ENCODE measurements at places on chromosomes 3 and 15.

GRCh38 chr3:71554649-71555048 is 28.9 kb downstream of the FOXP1 start:
- DNase-seq, result no peak

- no peak for DNase-seq
Measured at GRCh38 chr15:55588815-55589115, 620 bp upstream of the PYGO1 start.

DNA sequence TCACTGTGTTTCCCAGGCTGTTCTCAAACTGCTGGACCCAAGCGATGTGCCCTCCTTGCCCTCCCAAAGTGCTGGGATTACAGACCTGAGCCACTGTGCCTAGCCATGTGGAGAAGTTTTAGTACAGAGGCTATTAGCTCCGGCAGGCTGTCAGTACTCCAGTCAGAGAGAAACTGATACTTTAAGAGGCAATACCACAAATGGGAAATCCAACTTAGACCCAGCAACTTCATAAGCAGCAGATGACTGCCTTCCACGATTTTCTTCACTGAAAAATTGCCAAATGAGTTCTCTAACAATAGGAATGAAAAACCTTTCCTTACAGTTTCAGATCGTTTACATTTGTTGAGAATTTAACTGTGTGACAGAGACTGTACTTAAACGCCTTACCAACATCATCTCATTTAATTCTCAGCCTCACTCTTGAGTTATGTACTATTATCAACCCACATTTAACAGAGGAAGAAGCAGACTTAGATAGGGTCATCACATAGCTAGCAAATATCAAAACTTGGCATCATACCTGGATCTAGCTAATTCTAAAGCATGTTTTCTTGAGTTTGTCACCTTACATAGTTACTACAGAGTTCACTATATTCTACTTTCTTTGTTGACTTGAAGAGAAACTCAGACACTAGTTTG is 127.4 kb downstream of the TCF12 start:
- DNase-seq, result no peak

GRCh38 chr3:190902292-190902691 is 39.8 kb upstream of the GMNC start:
- peak; percentile 64 for DNase-seq

DNA sequence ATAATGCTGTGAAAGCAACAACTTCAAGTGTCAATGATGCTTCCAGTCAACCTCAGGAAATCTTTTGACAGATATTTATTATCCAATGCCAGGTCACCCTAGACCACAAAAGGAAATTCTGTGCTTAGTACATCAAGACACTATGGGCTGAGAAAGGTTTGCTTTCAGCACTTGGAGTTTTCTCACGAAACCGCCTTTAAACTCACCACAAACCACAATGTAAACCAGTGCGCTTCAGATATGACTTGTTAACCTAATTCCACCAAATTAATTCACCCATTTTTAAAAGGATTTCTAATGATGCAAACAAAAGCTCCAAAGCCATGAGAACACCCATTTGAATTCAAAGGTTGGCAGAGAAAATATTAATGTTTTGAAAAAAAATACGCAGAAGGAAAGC is 292.9 kb upstream of the NR2F2 start:
- DNase-seq, result peak; percentile 12

DNA sequence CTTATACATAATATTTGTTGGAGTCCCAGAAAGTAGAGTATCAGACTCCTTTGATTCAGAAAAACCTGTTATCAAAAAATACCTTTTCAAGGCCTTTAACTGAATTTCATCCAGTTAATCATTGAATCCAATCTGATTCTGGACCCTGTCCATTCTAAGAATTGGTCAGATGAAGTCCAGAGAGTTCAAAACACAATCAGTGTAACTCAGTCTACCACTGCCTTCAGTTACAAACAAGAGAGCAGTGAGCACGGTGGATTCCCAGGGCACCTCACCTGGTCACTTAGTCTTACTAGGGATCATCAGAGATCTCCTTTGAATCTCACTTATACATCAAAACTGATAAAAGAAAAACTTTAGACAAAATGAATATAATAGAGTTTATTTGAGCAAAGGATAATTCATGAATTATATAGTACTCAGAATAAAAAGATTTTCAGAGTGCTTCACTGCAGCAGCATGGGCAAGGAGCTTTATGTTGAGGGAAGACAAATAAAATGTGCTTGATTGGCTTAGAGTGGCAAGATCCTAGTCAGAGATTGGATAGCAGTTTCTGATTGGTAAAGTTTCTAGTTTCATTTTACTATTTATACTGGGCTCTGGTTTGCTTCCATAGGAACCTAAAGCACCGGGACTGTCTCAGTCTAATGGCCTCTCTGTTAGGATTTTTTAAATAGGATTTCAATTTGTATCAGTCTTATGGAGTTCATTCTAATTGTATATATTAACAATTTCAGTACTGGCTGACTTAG is 474.9 kb upstream of the GOLIM4 start:
- no peak for DNase-seq

DNA sequence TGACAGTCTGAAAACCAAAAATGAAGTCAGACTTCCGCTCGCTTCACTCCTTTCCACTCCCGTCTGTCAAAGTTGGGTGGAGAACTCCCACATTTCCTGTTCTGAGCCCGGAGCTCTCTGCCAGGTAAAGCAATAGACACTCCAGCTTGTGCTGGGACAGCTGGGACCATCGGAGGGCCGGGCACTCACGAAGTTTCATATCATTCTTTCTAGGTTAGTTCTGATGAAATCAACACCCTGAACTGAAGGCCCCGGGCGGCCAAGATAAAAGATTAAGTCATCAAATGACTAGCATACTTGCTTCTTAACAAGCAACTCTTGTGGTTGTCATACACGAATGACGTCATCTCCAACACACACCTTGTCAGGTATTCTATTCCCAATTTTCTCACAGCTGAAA is 42.1 kb downstream of the MAGI1 start:
- DNase-seq, result no peak

DNA sequence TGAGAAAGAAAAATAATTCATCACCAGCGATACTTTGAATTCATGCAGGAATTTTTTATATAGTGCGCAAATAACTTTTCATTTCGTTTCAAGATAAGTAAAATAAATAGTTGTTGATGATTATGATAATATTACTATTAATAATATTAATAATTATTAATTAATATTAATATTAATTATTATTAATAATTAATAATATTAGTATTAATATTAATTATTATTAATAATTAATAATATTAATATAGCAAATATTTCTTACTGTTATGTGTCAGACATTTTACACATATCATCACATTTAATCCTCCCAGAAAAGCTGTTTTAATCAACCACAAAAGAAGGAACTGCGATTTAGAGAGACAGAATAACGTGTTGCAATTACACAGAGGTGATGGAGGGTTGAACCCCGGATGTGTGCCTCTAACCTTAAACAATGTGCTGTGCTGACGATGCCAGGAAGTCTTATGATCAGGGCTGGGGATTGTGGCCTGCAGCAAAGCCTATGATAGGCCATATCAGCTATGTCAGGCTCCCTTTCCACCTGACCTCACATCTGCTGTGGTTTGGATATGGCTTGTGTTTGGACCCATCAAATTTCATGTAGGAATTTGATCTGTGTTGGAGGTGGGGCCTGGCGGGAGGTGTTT is 263.5 kb upstream of the NR2F2 start:
- DNase-seq, result peak; percentile 47

GRCh38 chr3:159923336-159923735 is 65.3 kb upstream of the IL12A start:
- DNase-seq, result no peak

GRCh38 chr3:10915376-10915775 is 77.2 kb upstream of the SLC6A1 start:
- no peak for DNase-seq

DNA sequence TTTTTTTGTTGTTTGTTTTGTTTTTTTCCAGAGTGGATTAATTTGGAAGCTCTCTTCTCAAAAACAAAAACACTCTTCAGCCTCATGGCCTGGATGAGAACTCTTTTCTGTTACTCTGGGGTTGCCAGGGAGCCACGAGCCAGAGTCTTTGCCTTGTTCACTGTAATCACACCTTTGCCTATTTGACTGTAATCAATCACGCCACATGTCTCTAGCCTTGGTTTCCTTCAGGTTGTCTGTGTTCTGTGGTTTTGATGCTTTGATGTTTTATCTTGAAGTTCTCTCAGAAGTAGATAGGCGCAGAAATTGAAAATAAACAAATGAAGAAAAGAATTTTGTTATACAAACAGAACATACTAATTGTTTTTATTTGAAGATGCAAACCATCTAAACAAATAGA is 62.3 kb upstream of the IGF1R start:
- no peak for DNase-seq

DNA sequence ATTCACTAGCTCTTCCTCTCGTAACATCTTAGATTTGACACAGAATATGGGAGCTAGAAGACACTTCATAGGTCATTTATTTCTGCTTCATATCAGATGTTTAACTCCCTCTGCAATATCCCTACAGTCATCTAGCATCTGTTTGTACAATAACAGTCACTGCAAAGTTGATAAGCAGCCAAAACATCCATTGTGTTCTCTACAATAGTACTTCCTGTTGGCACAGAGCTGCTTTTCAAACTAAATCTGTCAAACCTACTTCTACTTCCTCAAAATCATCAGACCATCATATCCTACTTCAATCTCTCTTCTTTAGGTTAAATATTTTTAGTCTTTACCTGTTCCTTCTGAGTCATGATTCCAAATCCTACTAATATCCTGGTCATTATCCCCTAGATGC is 233.2 kb downstream of the FGF12 start:
- peak; percentile 60 for DNase-seq

DNA sequence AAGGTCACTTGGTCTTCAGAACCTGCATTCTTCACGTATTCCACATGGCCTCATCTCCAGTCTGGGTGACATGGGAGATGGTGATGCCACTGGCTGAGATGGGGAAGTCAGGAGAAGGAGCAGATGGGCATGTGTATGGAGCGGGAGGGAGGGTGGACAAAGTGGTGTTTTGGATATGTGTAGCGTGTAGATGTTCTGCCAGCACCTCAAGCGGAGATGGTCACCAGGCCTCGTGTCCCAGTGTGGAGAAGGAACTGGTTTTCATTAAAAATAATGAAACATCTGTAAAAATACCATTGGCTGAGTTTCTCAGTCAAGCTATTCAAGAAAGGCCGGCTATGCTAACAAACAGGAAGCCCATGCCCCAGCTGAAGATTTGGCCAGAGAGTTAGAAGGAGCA is 26.2 kb downstream of the LARP6 start:
- DNase-seq, result no peak

DNA sequence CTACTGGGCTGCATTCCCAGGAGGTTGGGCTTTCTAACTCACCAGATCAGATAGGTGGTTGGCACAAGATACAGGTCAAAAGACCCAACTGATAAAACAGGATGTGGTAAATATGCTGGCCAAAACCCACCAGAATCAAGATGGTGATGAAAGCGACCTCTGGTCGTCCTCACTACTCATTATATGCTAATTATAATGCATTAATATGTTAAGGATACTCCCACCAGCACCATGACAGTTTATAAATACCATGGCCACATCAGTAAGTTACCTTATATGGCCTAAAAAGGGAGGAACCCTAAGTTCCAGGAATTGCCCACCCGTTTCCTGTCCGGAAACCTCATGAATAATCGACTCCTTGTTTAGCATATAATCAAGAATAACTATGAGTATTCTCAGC is 31.6 kb downstream of the CFAP44 start:
- DNase-seq, result no peak

DNA sequence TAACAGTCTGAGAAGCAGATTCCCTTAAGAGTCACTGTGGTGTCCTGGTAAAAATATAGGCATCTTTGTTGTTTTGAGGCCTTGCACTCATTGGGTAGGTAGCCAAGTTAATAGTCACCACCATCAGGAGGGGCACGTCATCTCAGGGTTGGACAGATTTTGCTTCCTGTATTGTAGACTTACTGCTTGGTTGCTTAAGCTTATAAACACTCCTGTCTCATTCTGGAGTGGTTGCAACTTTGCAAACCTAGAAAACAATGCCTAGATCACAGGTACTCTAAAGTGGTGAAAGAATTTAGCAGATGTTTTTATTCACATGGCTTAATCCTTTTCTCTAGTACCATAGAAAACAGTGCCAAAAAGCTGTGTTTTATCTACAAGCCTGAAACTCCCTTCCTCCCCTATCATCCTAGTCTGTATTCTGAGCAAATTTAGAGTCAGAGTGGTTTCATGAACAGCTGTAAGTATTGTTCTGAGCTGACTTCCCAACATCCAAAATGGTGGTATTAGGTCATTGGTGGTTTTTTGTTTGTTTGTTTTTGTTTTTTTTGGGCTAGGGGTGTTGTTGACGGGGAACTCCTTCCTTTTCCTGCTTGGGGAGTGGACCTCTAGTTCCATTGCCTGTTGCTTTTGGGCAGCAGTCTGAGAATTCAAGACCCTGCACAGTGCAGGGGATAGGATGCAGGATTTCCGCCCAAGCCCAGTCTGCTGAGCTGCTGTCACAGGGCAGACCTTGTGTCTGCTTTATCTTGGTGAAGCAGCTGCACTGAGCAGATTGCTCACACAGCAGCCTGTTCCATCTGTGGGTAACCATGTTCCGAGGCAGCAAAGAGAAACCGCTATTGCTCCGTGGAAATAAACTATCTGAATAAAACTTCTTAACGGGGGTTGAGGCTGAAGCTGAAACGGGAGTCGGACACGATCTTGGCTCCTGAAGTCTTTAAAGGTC is 202.0 kb downstream of the AKAP13 start:
- peak; percentile 76 for DNase-seq

DNA sequence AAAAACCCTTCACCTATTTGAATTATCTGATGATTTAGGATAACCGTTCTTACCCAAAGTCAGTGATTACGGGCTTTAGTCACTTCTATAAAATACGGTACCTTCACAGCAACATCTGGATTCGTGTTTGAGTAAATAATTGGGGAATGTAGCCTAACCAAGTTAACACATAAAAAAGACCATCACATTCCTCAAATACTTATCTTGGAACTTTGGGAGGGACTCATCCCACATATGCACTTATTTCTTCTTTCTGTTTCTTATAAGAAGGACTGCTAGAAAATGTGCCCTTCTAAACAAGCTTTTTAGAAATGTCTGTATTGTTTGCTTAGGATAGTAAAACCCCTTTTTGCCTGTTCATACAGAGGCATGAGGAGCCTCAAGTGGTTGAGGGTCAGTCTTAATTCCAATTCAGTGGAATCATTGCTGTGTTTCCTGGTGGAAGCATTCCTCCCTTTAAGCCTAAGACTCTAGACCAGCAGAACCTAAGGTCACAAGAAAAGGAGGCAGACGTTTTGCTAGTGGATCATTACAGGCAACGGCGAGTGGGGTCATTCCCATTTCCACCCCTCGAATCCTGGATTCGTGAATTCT is 67.5 kb downstream of the TMEM44 start:
- no peak for DNase-seq

GRCh38 chr3:31277582-31277981 is 255.1 kb upstream of the STT3B start:
- no peak for DNase-seq

- DNase-seq, result no peak
Measured at GRCh38 chr3:161132391-161132790, 27.2 kb upstream of the B3GALNT1 start.

- no peak for DNase-seq
Measured at GRCh38 chr3:123759871-123760270, 124.3 kb downstream of the MYLK start.

All from Kasumi-1 (cell line).